ENCODE measurements at places on chromosomes 7 and 10.
A peak's percentile ranks its signal among the peaks of the same experiment; 100 is the strongest.

- DNase-seq = no peak
Observed at GRCh38 chr10:4003348-4003973, 218.5 kb upstream of the KLF6 start.

DNA sequence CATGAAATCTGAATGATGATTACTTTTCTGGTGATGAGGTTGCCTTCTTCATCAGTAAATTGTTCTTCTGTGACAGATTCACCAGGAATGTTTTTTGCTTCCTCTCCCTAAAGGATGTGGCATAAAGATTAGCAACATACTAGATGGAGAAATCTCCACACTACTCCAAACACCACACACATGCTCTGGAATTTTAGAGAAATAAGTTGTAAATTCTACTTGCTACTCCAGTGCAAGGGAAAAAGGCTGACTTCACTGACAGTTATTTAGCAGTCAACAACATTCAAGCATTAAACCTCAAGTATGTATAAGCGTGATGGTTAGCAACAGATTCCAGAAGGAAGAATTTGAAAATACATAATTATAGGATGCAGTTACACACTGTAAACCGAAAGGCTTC lies 137.9 kb upstream of the CCDC6 start:
- no peak for DNase-seq

DNA sequence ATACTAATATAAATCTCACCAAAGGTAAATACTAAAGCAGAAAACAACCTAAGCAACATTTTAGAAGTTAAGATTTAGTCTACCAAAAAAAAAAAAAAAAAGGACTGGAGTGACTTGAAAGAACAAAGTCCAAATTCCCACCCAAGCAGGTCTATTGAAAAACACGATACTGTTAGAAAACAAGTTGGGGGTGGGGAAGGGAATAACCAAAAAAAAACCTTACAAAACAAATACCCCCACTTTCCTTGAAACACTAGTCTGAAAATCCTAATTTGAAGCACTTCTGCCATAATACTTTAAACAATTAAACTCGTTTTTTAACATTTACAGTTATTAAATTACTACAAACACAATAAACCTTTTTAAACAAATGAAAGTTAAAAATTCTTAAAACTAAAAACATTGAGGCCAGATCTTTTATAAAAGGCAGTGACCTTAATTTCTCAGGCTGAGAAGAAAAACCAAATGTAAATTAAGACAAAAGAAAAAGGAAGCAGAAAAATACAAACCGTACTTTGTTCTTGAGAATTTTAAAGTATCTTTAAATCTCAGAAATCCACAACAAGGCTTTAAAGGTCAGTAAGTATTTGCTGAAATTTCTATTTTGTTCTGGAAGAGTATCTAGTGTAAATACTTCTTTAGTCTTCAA lies 135.1 kb downstream of the NRBF2 start:
- DNase-seq = no peak

GRCh38 chr7:37947941-37948210 lies 27.4 kb downstream of the EPDR1 start:
- no peak for DNase-seq

GRCh38 chr7:42915356-42915755 lies 3.5 kb upstream of the C7orf25 start:
- no peak for DNase-seq

GRCh38 chr10:86306628-86307278 lies 59.8 kb downstream of the GRID1 start:
- DNase-seq = no peak

DNA sequence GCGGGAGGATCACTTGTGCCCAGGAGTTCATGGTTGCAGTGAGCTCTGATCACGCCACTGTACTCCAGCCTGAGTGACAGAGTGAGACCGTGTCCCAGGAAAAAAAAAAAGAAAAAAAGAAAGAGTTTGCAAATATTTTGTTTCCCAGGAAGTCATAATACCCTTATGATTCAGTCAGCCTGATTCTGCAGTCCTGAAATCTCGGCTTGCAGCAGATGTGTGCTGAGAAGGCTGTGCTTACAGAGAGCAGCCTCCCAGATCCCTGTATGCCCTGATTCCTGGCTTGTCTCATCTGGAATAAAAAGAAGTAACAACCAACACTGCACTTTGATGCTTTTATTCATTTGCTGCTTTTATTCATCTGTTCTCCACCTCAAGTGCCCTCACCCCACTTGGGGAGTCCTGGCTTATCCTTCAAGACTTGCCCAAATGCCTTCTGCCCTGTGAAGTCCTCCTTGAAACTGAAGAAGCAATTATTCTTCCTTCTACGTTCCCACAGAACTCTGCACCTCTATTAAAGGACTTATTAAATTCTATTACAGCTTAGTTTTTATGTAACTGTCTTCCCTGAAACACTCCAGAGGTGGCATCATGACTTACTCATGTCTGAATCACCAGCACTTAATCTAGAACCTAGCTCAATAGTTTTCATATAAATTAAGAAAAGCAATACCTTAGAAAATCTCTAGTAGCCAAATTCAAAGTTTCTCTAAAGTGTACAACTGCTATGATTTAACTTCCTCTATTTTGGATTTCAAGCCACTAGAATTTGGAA lies 27.7 kb upstream of the BPGM start:
- DNase-seq = no peak

GRCh38 chr10:91350651-91351081 lies 59.5 kb upstream of the HECTD2 start:
- no peak for DNase-seq

- DNase-seq = no peak
Observed at GRCh38 chr7:18671176-18671575, 175.6 kb downstream of the HDAC9 start.

- no peak for DNase-seq
Observed at GRCh38 chr7:111986601-111987000, 219.6 kb downstream of the DOCK4 start.

GRCh38 chr10:129580901-129581300 lies 113.9 kb downstream of the MGMT start:
- no peak for DNase-seq

GRCh38 chr10:130990486-130990885 lies 321.0 kb downstream of the TCERG1L start:
- no peak for DNase-seq

- no peak for DNase-seq
Observed at GRCh38 chr7:30646154-30646553, 36.1 kb downstream of the CRHR2 start.

DNA sequence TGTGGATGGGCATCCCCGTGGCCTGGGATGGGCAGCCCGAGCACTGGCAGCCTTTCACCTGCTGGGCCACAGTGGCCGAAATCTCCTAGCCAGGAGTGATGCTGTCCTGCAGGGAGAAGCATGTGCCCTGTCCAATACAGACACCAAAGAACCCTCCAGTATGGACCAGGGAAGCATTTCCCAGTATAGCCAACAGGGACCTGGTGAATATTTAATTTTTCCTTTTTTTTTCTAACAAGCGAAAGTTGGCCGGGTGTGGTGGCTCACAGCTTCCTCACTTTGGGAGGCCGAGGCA lies 11.0 kb downstream of the IMPDH1 start:
- no peak for DNase-seq

DNA sequence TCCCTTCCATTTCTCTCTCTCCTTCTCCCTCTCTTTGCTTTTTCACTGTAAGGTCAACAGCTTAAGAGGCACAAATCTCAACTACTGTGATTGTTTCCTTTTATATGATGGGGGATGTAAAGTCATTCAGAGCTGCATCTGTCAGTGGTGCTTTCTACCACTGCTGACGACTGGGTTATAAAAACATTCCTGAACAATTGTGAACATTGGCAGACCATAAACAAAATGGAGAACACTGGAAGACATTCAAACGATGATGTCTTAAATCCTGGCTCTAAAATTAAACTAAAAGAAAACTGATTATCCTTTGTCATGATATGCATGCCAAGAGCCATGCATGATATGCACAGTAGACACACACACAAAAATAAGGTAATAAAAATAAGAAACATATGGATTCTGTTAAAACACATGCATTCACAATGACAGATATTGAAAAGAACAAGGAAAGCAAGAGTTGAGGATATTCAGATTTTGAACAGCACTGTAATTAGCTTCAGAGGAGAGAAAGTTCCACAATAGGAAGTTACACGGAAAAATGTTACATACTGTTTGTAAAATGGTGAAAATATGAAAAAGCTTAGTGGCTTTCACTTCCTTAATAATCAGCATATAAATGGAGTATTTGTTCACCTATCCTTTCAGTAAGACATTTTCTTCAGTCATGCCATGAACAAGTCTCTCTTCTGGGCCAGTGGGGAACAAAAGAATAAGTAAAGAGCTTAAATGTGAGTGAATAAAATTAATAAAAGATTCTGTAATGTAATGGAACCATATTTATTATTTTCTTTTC lies 89.2 kb downstream of the RNLS start:
- no peak for DNase-seq

GRCh38 chr7:135763261-135763660 lies 14.6 kb upstream of the FAM180A start:
- no peak for DNase-seq

- no peak for DNase-seq
Observed at GRCh38 chr7:134512271-134512670, 15.1 kb upstream of the AKR1B10 start.

GRCh38 chr10:102341038-102341688 lies 54.3 kb upstream of the NFKB2 start:
- no peak for DNase-seq

GRCh38 chr10:28280652-28281051 lies 22.2 kb downstream of the MPP7 start:
- DNase-seq = no peak

DNA sequence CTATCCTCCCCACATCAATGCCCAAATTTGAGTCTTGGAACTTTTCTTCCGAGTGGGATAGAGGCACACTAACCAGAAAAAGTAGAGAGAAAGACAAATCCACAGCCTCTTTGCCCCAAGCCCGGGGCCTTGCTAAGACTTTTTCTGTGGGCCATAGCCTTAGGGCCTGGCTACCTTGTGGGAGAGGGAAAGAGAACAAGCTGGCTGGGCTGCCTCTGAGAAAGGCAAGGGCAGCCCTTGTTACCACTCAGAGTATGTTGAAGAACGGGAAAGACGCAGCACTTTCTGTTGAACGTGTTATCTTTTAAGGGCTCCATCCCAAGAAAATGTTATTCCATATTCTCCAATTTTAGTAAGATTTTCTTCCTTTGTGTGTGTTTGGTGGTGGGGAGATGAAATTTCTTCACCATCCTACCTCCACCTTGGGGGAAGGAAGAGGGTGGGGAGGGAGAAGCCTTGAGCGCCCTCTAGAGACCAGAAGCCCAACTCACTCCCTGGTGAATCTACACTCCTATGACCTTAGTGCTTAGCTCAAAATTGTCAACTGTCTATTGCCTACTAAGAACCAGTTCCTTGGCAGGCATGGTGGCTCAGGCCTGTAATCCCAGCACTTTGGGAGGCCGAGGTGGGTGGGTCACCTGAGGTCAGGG lies 3.9 kb upstream of the NRF1 start:
- DNase-seq = peak; percentile 16

GRCh38 chr10:82041018-82041417 lies 166.0 kb downstream of the NRG3 start:
- DNase-seq = no peak

GRCh38 chr10:50636618-50637579 lies 13.1 kb upstream of the SGMS1 start:
- DNase-seq = no peak

GRCh38 chr10:98396096-98397063 lies 18.6 kb downstream of the PYROXD2 start:
- DNase-seq = no peak

GRCh38 chr10:88526501-88527105 lies 56.5 kb downstream of the RNLS start:
- DNase-seq = no peak

- DNase-seq = no peak
Observed at GRCh38 chr10:131213741-131214505, 97.6 kb downstream of the TCERG1L start.

- DNase-seq = no peak
Observed at GRCh38 chr7:36735172-36735571, 10.9 kb upstream of the AOAH start.

GRCh38 chr10:15780353-15781135 lies 60.8 kb upstream of the ITGA8 start:
- no peak for DNase-seq

GRCh38 chr7:144513334-144513733 lies 109.8 kb upstream of the NOBOX start:
- DNase-seq = no peak

GRCh38 chr10:97355571-97355975 lies 21.0 kb upstream of the FRAT2 start:
- DNase-seq = no peak

DNA sequence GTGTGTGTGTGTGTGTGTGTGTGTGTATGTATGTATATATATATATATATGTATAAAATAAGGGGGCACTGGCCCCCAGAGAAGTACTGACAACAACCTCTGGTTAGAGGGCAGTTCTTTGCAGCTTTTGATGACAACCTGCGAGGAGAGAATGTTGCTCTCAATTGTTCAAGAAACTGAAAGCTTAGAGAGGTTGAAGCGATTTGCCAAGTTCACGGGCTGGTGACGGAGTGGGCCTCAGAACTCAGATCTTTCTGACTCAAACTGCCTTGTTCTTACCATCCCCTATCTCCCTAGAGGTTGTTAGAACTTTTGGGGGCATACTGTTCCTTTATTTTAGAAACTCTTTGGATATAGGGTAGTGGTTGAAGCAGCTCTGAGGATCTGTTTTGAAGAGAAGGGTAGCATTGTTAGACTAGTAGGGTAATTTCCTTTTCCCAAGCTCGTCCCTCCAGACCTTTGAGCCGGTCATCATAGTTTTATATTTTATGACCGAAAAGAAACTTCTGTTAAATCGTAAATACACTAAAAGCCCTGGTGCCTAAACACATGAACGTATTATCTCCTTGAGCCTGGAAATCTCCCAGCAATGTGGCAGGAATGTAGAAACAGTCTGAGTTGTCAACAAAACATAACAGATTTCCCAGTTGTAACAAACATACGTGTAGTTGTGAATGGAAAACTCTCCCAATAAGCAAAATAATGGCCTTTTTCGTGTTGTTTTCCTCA lies 541.7 kb upstream of the GALNT17 start:
- no peak for DNase-seq

DNA sequence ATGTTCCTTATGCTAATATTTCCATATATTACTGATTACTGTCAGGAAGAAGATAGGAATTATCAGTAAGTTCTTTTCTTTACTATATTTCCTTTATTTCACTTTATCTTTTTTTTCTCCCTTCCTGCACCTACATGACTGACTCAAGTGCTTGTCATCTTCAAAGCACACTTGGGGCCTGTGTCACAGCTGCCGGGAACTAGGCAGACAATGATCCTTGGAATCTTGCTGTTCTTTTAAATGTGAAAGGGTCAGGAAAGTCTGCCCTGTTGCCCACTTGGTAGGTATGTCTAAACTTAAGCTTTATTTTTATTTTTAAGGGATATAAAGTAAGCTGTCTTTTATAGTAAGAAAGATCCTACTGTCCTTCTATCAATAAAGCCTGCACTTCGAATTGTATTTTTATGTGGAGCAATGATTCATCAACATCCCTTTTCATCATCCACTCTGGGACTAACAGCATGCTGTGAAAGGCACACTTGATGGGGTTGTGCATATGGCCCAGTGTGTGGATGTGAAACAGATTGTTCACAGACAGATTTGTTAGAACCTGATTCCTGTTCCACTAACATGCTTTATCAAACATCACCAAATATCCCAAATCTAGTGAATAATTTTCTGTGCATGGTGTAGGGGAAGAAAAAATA lies 556.9 kb downstream of the DNAJB9 start:
- no peak for DNase-seq

- DNase-seq = no peak
Observed at GRCh38 chr7:125074141-125074540, 144.5 kb upstream of the POT1 start.
